ENCODE measurements at places on chromosomes 13 and 19.
A peak's percentile ranks its signal among the peaks of the same experiment; 100 is the strongest.

GRCh38 chr13:112583592-112584277, 4.2 kb downstream of the TUBGCP3 start:
- no peak for DNase-seq

- DNase-seq = no peak
Observed at GRCh38 chr13:34967851-34968562, 25.9 kb downstream of the NBEA start.

DNA sequence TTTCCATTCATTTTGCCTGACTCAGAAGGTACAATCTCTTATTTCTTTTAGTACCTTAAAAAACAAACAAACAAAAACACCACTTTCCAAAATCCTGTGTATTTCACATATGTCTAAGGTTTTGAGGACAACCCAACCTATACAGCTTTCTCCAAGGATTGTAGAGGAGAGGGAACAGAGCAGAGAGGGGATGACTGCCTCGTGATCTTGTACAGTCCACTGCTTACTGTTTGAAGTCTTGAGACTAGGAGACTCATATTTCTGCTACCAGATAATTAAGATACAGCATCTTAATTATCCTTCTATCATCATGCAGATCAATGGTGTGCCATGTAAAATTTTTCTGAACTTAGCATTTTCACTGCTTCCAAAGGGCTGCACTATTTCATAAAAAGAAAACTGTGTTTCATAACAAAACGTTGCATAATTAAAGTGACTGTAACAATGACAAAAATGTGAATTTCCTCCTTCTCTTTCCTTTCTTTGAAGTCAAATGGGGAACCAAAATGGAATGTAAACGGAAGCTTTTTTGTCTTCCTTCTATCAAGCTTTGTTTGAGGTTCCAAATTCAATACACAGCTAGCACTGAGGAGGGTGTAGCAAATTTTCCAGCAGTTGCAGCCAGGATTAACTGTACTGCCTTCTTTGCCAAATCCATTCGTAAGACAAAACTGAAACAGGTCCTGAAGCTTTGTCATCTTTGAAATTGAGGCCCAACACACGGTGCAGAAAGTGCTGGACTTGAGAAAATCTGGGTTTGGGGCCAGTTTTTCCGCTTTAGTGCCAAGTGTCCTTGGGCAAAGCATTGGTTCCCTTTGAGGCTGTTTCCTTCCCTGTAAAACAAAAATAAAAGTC, 34.9 kb upstream of the RCBTB2 start:
- DNase-seq = no peak

DNA sequence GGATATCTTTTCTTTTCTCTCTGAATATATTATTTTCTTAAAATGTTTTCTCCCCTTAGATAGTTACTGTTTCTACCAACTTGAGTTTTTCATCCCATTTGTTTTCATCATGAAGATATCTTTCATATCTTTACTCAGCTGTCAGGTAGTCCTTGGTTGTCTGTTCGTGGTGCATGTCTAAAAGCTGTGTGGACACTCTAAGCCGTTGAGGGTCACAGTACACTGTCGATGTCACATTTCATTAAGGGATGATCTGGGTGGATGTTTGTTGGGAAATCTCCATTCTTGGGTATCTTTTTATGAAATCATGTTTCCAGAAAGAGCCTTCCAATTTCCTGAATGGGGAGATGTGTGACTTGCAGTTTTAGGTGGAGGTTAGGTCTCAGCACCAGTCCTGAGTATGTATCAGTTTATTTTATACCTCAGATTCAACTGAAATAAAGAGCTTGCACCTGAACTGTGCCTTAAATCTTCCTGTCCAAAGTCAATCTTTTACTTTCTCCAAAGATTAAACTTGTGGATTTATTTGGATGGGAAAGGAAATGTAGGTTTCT, 23.2 kb downstream of the ZMYM2 start:
- no peak for DNase-seq

GRCh38 chr13:45280751-45281634, 60.0 kb downstream of the TPT1 start:
- DNase-seq = peak; percentile 37

DNA sequence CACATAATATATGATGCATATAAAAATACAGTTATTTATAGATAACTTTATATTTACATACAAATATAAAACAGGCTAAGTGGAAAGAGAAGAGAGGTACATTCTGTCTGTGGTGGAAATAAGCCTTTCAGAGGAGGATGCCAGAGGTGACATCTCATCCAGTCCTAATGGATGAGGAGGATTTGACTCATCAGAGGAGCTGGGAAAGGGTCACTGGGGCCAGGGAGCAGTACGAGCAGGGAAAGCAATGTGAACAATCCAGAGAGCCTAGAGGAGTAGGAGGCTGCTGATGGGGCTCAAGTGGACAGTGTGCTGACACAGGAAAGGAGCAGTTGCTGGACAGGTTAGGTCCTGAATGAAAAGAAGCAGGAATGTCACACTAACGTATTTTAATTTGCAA, 18.6 kb downstream of the NALCN start:
- DNase-seq = no peak

DNA sequence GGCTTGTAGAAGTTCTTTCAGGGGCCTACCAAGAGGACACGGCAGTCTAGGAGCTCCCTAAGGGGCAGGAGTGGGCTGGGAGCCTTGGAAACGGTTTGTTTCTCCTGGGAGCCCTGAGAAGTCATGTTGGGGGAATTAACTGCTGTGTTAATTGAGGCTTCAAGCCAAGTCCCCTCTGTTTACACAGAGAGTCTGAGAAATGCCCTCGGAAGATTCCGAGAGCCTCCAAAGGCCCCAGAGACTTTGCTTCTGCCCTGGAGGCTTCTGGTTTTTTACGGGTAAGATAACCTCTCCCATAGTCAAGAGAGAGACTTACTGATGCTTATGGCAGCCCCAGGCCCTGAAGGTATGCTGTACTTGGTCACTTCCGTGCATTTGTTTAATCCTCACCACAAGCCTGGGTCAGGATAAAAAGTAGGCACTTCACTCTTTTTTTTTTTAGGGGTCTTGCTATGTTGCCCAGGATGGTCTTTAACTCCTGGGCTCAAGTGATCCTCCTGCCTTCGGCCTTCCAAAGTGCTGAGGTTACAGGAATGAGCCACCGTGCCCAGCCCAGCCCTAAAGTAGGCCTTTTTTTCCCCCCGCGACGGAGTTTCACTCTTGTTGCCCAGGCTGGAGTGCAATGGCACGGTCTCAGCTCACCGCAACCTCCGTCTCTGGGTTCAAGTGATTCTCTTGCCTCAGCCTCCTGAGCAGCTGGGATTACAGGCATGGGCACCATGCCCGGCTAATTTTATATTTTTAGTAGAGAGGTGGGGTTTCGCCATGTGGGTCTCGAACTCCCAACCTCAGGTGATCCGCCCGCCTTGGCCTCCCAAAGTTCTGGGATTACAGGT, 15.2 kb downstream of the IER2 start:
- no peak for DNase-seq

DNA sequence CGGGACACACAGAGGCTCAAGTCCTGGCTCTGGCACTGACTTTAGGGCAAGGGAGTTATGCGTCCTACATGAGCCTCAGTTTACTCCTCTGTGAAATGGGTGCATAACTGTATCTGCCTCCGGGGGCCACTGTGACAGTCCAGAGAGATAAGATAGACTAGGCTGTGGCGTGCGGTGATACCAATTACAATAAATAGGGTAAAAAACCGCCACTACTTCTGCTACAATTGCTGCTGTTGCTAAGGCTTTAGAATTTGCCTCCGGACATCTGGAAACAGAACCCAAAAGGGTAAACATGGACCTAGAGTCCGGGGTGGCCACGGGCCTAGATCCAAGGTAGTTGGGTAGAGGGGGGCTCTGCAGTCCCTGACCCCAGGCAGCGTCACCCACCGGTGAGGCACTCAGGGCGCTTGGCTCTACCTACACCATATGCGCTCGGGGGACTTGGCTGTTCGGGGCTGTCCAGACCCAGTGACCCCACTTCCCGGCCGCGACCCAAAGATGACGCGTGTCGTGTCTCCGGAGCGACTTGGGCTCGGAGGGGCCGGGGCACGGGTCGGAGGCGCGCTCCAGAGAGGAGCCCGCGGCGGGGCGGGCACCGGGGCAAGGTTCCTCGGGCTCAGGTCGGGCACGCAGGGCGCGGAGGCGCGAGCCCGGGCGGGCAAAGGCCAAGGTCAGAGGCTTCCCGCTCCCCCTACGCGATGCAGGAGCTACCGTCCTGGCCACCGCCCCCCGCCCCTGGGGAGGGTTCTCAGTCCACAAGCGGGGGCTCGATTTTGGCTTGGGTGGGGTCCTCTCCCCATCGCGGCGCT, 1.1 kb downstream of the INSR start:
- no peak for DNase-seq

- no peak for DNase-seq
Observed at GRCh38 chr19:3975637-3976087, 4.8 kb upstream of the DAPK3 start.

DNA sequence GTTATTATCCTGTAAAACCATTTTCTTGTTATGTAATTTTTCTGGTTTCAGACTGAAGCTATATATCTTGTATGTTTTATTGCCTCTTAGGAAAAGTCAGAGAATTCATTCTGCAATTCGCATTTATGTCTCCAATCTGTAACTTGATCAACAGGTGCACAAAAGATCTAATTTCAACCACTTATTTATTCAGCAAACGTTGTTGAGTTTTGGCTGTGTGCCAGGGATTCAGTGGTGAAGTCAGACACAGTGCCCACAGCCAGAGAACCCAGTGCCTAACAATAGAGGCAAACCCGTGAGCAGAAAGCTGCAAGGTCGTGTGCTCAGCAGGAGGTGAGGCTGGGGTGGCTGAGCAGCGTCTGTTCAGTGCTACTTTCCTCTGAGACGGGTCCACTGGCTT, 119.5 kb upstream of the MCF2L start:
- DNase-seq = no peak

GRCh38 chr19:1481893-1482360, 2.9 kb upstream of the C19orf25 start:
- DNase-seq = no peak

- no peak for DNase-seq
Observed at GRCh38 chr19:54207983-54208783, 7.5 kb downstream of the RPS9 start.

Measured in activated naive CD8-positive, alpha-beta T cell treated with anti-CD3 and anti-CD28 coated beads, Interleukin-2, amount 50 U/mL, for 16 hours (primary cell).